ENCODE measurements at places on chromosomes 4 and X.

DNA sequence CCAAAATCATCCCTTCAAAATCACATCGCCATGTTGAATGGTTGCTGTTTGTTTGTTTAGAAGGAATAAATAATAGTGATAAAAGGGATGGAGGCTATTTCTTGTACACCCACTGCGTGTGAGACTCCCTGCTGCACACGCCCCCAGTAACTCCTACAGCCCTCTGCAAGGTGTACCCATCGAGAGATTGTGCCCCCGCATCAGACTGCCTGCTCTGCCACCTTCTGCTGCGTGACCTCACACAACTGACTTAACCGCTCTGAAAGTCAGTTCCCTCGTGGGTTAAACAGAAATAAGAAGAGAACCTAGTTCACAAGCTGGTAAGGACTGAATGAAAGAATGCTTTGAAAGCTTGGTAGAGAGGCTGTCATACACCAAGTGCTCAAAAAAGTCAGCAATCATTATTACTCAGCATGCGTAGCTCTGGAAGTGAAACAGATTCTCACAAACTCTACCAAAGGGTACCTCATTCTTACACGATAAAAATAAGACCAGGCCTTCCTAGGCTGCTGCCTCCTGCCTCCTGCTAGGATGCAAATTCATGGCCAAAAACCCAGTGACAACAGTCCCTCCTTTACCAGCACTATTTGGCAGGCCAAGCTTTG is 147.1 kb downstream of the CPEB2 start:
- no peak for DNase-seq

DNA sequence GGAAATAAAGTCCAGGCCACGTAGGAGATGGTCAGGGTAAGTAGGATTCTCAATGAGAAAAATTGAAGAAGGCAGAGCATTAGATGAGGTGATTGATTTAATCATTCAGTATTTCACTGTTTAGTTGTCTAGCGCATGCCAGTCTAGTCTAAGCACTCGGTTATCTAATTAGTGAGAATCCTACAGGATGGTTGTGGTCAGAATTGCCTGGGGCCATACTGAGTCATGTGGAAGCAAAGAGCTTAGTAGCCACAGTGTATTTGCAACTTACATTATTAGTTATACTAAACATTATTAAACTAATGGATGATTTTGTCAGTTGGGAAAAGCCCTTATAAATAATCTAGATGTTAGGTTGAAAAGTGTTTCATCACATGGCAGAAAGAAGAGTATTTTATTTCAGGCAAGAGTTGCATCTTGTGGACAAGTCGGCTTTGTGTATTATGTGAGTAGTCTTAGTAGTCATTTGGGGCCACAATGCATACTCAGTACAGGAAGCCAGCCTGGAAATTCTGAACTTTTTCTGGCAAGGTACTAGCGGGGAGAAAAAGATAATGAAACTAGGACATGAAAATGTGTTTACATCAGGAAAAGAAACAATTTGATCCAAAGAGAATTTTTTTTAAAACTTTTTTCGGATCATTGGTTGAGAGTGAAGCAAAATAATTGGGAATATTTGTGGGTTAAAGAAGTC is 31.9 kb downstream of the CPEB2 start:
- no peak for DNase-seq

DNA sequence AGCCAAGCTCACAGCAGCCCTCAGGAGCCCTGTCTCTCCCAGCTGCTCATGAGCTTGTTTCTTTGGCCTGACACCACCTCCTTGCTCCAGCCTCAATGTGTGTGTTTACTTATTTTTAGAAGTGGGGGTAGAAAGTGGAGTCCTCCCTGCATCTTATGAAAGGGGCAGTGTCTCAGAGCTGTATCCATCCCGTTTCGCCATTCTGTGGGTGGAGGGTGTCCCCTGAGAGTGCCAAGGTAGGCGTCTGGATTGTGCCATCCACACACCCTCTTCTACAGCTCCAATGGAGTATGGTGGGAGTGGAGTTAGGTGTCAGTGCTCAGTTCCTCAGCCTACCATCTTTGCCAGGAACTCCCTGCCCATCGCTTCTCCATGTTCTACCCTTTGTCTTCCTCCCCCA is 8.3 kb downstream of the SPON2 start:
- no peak for DNase-seq

- no peak for DNase-seq
These were observed 14.7 kb downstream of the TRIM2 start for GRCh38 chr4:153218961-153219360.

DNA sequence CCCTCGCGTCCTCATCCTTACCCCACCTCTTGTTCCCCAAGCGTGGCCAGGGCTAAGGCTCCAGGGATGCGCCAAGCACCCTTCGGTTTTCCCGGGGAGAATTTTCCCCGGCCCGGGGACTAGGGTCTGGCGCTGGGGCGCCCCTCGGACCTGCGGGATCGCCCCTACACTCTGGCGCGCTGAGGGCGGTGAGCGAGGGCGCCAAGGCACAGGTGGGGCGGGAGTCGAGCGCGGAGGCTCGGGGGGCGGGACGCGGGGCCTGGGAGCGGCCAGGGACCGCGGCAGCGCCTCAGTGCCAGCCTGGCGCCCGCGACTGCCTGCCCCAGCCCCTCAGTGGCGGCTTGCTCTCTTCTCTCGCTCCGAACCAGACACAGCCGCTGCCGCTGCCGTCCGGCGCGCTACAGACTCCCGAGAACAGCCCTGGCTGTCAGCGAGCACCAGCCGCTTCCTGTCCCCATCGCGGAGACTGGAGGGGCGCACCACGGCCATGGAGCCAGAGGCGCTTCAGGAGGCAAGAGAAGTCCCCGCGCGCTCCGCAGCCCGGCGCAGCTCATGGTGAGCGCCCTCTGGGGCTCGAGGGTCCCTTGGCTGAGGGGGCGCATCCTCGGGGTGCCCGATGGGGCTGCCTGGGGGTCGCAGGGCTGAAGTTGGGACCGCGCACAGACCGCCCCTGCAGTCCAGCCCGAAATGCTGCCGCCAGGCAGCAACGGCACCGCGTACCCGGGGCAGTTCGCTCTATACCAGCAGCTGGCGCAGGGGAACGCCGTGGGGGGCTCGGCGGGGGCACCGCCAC is at the start of gene DRD5:
DRD5 (plus strand) TSS at position 292 of the 793 bp plus-strand sequence; CDS start at position 688, 396 bp downstream.
- no peak for DNase-seq

- no peak for DNase-seq
These were observed 10.0 kb upstream of the HAND2 start for GRCh38 chr4:173539986-173540385.

DNA sequence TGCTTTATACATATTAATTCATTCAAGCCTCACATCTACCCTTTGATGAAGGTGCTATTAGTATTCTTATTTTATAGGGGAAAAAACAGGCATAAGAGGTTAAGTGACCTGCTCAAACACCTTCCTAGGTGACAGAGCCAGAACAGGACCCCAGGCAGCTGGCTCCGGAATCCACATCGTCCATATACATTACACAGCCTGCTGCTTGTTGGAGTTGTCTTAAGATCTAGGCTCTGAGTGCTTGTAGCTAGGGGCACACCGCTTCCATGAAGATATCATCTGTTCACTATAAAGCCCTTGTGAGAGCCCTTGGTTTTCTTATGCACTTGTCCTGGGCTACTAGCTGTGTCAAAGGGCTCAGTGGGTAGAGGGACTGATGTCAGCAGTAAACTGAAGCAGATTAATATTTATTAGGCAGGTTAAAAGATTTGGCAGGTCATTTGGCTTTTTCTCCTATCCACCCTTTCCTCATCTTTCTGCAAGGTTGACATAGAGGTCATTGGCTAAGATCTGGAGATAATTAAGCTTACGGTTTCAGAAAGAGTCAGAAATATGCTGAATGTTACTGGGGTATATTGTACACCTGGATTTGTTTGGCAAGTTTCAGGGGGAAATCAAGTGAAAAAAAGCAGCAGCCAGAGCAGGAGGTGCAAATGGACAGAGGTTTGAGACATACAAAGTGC is 195.4 kb downstream of the SOWAHB start:
- no peak for DNase-seq

DNA sequence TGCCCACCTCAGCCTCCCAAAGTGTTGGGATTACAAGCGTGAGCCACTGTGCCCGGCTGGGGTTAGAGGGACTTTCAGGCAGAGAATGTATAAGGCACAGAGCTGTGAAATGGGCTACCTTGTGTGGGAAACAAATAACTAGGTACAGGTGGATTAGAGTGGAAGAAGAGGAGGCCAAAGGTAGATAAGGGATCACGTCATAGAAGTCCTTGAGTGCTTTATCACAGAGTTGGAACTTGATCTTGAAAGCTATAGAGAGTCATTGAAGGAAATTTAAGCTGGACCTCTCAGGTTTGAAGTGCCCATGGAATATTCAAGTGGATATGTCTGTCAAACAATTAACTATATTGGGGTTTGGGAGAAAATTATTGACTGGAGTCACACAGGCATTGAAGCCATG is 8.4 kb downstream of the N4BP2 start:
- DNase-seq, result no peak

GRCh38 chr4:182093935-182094334 is 149.3 kb upstream of the TENM3 start:
- no peak for DNase-seq
